ENCODE measurements at places on chromosomes 11 and 22.

- DNase-seq, result no peak
Measured at GRCh38 chr22:21876486-21877176, 9.2 kb upstream of the MAPK1 start.

GRCh38 chr11:42975180-42975529 lies 336.6 kb upstream of the API5 start:
- no peak for DNase-seq

GRCh38 chr22:24001314-24001713 lies 3.9 kb downstream of the GSTT4 start:
- DNase-seq, result no peak

DNA sequence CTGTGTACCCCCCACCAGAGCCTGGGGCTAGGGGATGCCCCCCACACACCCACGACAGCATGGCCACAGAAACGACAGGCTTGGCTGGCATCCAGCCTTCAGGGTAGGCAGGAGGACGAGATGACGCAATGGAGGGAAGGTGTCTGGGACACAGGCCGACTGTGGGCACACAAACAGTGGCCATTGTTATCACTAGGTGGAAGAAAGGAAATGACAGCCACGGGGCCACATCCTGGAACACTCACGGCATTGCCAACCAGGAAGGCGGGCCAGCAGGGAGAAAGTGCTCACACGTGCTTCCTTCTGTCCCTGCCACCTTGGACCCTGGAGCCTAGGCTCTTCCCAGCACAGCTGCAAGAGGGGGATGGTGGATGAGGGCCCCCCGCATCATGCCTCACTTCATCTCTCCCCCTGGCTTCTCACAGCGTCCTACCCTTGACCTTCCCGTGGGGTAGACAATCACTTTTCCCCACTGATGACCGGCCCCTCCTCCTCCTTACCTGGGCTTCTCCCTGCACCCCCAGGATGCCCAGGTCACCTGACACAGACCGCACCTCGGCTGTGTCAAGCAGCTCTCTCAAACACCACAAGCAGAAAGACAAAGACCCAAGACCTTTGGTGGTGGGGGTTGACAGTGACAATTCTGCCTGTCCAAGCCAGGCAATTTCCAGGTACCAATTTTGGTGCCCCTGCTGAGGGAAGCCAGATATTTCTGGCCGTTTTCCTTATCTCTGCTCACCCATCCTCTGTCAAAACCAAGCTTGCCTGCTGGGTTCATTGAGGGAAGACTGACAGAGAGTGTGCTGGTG lies 8.6 kb downstream of the PLA2G6 start:
- DNase-seq, result no peak

DNA sequence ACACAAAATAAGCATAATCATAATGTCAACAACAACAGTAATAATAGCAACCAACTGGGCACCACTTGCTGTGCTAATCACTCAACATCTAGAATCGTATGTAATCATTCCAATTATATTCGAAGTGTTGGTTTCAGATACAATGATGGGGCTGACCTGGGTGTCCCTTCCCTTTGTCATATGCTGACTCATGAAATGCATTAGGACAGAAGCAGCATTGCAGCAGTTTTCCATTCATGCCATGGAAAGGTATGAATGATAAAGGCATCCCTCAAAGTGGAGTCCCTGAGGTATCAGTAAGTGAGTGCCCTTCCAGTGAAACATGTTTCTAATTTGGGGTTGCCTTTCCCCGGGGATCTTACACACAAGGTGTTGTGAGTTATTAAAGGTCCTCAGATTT lies 46.3 kb upstream of the ANO3 start:
- DNase-seq, result no peak

- DNase-seq, result no peak
Measured at GRCh38 chr22:45308391-45308956, 1.3 kb upstream of the FAM118A start.

- DNase-seq, result no peak
Measured at GRCh38 chr22:24432059-24432853, 4.9 kb downstream of the ADORA2A start.

DNA sequence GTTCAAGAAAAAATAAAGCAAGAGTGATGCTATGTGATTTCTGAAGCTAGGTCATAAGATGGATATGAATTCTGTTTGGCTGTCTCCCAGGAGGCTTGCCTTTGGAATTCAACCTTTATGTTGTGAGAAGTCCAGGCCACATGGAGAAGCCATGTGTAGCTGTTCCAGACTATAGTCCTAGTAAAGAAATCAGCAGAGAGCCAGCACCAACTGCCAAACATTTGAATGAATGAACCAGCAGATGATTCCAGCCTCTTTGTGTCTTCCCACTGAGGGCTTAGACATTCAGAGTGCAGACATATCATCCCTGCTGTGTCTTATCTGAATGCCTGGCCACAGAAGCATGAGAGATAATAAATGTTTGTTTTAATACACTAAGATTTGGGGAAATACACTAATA lies 1150.6 kb downstream of the DLG2 start:
- no peak for DNase-seq

DNA sequence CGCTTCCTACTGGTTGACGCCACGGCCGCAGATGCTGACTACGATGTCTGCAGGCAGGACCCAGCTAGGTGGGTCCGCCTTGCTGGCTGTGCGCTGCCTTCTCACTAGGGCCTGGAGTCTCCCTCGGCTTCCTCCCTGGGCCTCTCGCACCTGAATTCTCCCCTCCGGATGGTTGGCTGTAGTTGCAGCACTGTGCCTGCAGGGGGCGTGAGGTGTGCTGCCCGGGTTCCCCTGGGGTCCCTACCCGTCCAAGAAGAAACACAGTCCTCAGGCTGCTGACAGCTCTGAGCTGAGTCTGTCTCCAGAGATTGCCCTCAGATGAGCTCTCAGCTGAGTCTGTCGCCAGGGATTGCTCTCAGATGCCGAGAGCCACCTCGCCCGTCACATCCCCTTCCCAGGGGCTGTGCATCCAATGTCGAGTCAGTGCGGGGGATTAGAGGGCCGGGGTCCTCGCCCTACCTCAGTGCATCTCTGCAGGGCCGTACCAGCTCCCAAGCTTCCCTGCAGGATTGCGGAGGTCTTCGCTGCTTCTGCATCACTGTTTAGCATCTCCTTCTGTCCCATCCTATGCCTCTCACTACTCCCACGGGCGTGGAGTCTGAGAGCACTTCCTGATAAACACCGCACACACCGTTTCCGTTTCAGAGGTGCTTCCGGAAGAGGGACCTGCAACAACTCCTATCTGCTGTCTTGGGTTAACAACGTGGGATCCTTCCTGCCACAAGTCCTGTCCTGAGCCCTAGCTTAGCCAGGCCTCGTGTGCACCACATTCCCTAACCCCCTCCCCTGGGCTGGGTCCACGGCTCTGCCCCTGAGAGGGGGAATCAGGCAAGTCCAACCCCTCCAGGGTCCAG lies 196.9 kb downstream of the CSNK2A3 start:
- no peak for DNase-seq

GRCh38 chr11:71223671-71224660 lies 28.4 kb downstream of the SHANK2 start:
- DNase-seq, result no peak

GRCh38 chr11:8333811-8334401 lies 70.2 kb upstream of the LMO1 start:
- DNase-seq, result no peak

- peak; percentile 88 for DNase-seq
Measured at GRCh38 chr11:57311109-57311936, 13.4 kb downstream of the TNKS1BP1 start.

DNA sequence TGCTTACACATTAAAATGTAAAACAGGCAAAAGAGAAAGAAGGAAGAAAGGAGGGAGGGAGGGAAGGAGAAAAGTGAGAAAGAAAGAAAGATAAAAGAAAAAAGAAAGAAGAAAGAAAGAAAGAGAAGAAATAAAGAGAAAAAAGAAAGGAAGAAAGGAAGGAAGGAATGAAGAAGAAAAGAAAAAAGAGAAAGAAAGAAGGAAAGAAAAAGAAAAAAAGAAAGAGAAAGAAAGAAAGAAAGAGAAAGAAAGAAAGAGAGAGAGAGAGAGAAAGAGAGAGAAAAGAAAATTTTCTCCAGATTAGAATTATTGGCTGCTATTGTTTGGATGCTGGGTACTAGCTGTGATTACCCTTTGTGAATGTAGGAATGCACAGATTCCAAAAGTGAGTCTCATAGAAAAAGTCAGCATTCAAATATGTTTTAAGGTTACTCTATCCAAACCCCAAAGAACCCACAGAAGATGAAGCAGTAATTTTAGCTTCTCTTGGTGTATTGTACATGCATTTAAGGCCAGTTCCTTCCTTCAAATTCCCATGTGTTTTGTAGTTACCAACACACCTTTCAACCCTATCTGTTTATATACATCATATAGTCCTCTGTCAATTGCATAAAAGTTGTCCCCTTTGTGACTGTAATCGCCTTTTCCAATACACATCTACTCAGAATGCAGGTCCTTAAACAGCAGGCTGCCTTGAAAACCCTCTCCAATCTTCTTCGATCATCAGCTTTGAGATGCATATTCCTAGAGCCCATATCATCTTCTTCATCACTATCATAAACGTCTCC lies 789 bp upstream of the FAM111A start:
- peak; percentile 13 for DNase-seq

GRCh38 chr22:37329238-37330140 lies 47.2 kb downstream of the CYTH4 start:
- DNase-seq, result no peak

DNA sequence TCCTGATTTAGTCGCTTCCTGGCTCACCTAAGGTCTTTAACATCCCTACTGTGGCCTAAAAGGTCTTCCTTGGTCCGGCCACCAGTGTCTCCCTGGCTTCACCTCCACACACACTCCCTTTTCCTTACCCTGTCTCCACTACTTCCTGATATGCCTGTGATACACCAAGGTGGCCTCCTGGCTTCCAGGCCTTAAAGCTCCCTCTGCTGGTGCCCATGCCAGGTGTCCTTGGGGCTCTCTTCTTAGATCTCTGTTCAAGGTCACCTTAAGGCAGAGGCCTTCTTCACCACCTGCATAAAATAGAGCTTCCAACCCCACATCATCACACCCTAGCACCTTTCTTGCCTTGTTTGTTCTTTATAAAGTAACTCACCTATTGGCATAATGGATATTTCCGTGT lies 787.7 kb downstream of the NTM start:
- DNase-seq, result no peak

DNA sequence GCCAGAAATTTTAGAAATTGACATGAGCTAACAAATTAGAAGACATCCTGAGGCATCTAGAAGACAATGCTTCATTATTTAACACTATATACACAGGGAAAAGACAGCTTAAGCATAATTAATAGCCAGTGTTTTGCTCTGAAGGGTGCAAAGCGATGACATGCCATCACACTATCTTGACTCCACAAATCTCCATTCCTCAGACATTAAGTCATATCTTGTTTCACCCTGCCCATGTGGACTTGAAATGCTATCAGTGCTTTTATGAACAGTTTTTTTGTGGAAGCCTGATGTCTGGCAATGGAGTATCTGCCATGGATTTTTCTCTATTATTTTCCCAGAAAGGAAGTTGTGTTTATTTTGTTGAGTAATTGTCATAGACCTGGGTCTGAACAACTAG lies 2.3 kb downstream of the CARD18 start:
- DNase-seq, result no peak

DNA sequence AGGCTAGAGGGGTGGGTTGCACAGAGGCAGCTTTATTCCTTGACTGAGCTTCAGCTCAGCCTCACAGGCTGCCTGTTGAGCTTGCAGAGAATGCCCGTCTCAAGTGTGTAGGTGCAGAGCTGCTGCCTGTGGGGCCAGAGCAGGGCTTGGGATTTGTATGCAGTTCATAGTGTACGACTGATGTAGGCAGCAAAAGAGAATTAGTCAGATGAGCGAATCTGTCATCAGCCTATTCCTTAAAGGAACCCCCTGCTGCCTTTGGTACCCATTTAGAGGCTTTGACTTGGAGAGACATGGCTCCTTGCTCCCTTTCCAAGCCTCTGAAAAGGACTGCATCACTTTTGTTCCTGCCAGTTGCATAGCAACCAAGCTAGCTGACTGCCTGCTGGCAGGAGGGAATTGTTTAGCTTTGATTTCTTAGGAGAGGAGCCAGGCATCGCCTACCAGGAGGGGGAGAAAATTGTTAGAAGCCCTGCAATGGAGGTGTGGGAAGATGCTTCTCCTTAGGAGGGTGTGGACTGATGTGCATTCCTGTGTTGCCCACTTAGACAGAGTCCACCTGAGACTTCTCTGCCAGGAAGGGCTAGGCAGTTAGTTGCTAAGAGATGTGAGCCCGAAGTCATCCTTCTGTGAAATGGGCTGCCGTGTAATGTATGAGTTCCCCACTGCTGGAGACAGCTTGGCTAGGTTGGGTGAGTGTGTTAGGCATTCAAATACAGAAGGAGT lies 10.9 kb downstream of the ACO2 start:
- no peak for DNase-seq

GRCh38 chr11:70511345-70511744 lies 113.0 kb downstream of the CTTN start:
- no peak for DNase-seq

GRCh38 chr11:34305193-34305592 lies 52.6 kb downstream of the ABTB2 start:
- no peak for DNase-seq

DNA sequence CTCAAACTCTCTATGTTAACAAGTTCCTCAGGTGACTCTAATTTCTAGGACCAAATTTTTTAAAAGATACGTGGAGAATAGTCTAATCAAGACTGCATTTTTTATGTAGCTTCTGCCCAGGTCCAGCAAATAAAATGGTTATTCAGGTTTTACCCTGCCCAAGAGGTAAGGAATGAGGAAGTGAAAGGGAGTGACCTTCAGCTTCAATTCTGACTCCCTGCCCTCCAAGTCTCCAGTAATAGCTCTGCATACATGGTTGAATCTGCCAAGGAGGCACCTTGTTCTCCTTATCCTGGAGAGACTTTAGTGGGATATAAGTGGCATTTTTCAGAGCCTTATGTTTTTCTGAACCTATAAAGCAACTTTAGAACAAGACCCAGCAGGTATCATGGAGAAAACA lies 15.5 kb downstream of the MUC15 start:
- no peak for DNase-seq

GRCh38 chr11:44351006-44351660 lies 41.2 kb upstream of the ALX4 start:
- no peak for DNase-seq

- no peak for DNase-seq
Measured at GRCh38 chr22:38716826-38717225, 11.1 kb downstream of the GTPBP1 start.

GRCh38 chr22:49719046-49719445 lies 108.6 kb downstream of the BRD1 start:
- DNase-seq, result no peak

DNA sequence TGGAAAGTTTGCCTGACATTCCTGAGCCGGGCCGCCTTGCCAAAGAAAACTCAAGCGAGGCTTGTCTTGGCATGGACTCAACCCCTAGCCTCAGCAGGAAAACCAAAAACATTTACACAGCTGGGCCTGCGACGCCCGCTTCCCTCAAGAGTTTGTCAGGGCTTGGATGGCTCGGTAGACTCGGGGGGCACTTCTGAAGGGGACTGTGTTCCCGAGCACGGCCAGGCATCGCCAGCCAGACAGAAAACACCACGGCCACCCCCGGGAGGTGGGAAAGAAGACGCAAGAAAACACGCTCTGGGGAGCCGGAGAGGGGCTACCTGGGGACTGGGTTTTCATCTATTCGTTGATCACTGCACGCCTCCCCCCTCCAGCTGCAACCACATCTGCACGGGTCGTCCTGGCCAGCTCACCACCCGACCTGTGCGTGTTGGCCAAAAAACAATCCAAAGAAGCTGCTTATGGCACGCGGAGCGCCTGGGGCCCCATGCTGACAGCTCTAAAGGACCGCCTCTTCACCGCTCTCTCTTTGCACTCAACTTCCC lies 380.7 kb downstream of the MN1 start:
- DNase-seq, result peak; percentile 61

- no peak for DNase-seq
Measured at GRCh38 chr11:12017865-12018453, 9.5 kb upstream of the DKK3 start.

GRCh38 chr11:25886036-25886435 lies 445.9 kb upstream of the ANO3 start:
- DNase-seq, result no peak

GRCh38 chr11:78230161-78230877 lies 41.6 kb downstream of the USP35 start:
- no peak for DNase-seq
